Suppressor macrophage treated with lipopolysaccharide for 4 hours (primary cell): ENCODE measurements at places on chromosomes 3 and 15.

- DNase-seq = peak; percentile 32
Measured at GRCh38 chr3:33211444-33211843, 7.2 kb downstream of the SUSD5 start.

DNA sequence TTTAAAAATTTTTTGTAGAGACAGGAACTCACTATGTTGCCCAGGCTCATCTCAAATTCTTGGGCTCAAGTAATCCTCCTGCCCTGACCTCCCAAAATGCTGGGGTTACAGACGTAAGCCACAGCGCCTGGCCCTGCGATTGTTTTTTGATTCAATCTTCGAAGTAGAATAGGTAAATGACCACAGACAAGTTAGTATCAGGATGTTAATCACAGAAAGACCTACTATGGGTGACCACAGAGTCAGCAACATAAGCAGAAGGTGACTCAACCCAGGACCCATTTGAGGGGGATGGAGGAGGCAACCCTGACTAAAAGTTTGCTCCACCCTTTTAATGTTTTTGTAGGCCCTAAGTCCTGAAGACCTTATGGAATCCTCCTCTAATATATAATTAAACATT is 10.0 kb upstream of the USP3 start:
- DNase-seq = no peak

DNA sequence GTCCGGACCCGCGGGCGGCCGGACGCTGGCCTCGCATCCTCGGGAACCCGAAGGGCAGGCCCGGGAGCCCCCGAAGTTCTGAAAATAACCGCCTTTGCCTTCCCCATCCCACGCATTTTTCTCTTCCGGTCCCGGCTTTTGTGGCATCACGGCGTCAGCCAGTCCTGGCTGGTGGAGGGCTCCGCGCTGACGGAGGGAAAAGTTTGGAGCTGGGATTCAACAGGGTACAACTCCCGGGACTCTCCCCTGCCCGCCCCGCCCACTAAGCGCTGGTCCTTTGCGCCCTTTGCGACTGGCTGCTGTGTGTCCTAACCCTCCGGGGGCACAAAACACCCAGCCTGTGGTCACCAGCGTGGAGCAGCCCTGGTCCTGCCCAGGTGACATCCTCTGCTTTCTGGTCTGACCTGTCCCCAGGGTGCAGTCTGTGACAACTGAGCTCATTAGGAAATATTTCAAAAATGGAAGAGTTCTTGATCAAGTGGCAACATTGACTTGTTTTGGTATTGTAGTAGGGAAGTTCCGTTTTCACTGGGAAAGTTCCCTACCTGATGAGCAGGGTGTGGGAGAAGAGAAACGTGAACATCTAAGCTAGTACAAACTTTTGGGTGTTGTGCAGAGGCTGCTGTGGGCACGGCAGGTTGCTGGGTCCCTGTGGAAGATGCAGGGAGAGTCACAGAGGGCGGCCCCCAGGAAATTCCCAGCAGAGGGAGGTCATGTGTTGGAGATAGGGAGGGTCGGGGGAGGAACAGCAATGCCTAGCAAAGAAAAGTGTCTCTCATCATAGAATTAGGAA is 775 bp downstream of the ARNT2 start:
- no peak for DNase-seq

DNA sequence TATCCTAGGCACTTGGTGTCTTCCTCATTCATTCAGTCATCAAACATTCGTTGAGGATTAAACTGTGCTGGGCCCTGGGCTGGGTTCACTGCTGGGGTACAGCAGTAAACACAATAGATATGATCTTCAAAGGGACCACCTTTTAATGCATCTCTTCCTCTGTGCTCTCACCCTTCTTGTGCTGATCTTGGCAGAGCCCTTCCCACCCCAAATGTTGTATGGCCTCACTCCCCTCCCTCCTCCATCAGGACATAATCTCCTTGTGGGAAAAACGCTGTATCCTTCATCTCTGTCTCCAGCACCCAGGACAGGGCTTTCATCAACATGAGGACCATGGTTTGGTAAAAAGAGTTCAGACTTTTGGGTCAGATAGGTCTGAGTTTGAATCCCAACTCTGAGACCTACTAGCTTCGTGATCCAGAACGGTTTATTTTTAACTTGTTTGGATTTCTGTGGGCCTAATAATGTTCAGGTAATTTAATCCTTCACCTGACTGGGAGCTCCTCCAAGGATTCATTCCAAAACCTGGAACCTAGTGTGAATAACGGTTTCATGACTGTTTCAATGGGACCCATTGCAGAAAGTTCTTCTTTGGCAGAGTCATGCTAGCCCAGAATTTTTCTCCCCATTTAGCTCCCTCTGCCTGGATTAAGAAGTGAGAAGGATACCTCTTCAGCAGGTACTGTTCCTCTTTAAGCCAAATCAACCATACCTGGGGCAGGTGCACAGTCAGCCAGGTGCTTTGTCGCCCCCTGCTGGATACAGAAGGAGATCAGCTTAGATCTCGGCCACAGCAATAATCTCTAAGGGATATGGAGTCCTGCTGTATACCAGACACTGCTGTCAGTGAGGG is 5.2 kb upstream of the WNT7A start:
- DNase-seq = peak; percentile 13

DNA sequence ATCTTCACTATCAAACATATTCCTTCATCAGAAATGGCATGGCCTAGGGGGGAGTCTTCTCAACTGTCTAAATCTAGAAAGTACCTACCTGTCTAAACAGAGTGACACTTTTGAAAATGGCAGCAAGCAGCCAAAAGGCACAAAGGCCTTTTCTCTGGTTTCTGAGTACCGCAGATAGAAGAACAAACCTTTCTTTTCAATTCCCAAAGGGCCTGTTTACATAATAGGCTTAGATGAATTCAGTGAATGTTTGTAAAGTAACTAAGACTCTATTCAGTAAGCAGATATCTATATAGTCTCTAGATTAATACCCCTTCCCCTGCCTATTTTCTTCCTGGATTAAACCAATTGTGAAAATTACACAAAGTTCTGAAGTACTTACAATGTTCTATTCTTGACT is 7.1 kb downstream of the MYEF2 start:
- DNase-seq = no peak

DNA sequence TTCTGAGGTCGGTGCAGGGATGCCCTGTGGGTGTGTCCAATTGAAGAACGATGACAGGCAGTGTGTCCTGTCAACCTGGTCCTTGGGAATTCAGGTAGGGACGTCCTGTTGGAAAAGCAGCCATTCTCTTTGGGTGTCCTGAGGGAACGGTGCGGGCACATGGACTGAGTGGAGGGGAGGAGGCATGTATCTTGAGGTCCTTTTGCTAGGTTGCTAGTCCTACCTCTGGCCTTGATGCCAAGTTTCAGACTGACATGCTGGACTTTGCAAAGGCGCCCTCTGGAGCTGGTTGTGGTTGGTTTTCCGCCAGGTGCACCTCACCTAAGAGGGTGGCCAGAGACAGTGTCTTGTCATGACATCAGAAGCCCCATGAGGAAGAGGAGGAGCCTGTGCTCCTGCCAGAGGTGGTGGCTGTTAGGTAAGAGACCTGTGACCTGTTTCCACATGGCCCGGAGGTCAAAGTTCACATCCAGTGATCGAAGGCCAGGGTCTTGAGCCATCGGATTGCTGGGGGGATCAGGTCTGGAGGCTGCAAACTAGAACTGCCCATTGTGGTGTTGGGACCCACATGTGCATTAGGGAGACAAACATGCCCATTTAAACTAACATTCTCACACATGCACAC is 106.3 kb downstream of the SNRPN start:
- DNase-seq = no peak

- no peak for DNase-seq
Measured at GRCh38 chr15:77720655-77721054, 87.9 kb upstream of the LINGO1 start.

DNA sequence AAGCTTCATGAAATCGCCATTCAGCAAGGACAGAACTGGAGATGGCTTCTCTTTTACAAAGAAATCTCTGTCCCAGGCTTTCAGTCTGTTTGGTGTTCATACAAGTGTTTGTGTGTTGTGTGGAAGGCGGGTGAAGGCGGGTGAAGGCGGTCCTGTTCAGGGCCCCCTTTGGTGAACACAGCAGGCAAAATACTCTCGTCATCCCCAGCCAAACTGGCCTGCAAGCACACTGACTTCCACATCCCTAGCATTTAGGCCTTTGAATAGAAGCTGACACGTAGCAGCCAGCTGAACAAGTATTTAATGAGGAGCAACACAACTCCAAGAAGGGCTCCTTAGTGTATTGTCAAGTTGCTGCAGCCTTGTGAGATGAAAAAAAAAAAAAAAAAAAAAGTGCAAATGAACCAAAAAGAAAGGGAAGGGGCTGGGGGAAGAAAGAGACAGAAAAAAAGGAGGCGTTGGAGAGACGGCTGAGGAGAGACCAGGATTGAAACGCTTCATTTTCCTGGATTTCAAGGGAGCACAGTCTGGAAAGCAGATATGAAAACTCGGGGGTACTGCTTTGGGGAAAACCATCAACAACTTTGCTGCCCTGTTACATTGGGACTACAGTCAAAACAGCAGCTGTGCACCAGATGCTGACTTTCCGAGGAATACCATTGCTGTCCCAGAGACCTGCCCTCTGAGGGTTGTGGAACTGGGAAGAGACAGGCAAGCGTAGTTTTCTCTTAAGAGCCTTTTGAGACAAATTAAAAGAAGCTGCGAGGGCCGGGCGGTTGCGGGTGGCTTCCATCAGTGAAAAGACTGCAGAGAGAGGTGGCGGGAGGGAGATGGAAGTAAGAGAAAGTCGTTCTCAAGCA is 74.6 kb downstream of the TGFBR2 start:
- no peak for DNase-seq

DNA sequence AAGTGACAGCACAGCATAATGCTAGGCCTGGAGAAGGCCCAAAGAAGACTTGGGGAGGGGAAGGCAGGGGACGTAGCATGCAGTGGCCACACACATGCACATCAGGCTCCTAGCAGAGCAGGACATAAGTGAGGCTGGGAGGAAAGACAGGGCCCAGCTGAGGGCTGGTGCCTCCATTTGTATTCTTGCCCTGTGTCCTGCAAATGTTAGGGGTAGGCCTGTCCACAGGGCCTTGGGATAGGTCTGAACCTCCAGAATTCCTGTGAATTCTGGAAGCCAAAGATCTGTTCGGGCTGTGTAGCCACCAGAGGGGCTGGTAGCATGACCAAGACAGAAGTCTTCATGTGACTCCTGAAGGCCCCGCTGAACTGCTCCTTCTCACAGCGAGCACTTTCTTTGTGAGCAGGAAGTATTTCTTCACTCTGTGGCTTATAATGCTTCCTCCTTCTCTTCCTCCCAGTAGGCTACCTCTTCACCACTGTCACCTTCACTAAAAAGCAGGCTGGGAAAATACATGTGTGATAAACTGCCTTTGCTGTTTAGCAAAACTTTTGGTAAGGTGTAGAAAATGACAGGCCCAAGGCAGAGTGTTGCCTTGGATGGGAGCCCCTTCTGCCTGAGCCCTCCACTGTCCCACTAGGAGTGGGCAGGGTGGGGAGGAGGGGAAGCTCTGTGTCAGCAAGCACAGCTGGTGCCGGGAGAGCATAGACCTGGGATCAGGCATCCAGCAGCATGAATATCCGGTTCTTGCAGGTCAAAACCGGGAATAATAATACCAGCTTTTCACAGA is 8.4 kb downstream of the CERS3 start:
- DNase-seq = peak; percentile 42

DNA sequence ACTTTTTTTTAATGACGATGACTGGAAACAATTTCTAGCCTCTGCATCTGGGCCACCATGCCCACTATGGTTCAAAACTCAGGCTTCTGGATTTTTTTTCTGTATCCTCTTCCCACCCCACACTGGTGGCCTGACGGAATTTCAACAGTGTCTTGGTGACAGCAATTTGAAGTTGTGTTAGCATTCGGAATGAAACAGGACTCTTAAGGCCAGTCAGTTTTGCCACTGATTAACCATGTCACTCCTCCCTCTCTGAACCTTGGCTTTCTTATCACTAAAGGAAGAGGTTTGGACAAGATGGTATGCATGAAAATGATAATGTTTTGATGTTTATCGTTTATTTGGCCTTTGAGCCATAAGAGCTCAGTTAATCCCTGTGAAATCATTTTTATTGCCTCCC is 41.6 kb upstream of the BDH1 start:
- no peak for DNase-seq

DNA sequence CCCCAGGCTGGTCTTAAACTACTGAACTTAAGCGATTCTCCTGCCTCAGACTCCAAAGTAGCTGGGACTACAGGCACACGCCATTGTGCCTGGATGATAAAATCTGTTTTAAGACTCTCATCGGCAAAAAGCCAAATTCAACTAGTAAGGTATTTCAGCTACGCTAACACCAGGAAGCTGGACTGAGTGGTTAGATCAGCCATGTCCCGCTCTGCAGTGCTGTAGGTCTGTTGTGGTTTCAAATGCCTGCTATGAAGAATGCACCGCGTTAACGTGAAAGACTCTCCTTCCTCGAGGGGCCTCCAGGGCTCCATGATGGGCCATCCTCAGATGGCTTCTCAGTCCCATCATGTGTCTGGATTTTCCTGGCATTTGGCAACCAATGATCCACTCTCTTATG is 70.2 kb downstream of the PCOLCE2 start:
- DNase-seq = no peak

GRCh38 chr3:136067211-136067610 is 101.7 kb downstream of the PPP2R3A start:
- no peak for DNase-seq
